ENCODE measurements at places on chromosomes 11 and 22. TPM values are rescaled to one million over a fixed set of nuclear protein-coding genes. Genes with fewer than 3 reads are reported as not detected.

GRCh38 chr22:45224988-45225731 is 15.5 kb downstream of the KIAA0930 start:
- no peak for DNase-seq

The MLC1 gene
- total RNA-seq = not detected

The OR8D1 gene
- total RNA-seq = not detected

The DBX1 gene
- total RNA-seq = not detected

The CARD18 gene
- total RNA-seq = not detected

GRCh38 chr22:24390576-24390975 is 36.8 kb upstream of the ADORA2A start:
- DNase-seq = no peak

The RIMBP3C gene
- 0.29 TPM for total RNA-seq

The PRDM11 gene
- total RNA-seq = 6.3 TPM

The NOX4 gene
- total RNA-seq = not detected

Measured in PC-3 (cell line).